Activated CD4-positive, alpha-beta T cell treated with anti-CD3 and anti-CD28 coated beads, Interleukin-2, amount 50 U/mL, for 24 hours (primary cell): ENCODE measurements at places on chromosomes 6 and 20.

GRCh38 chr6:53979468-53980067 is 131.7 kb upstream of the MLIP start:
- peak; percentile 10 for DNase-seq

DNA sequence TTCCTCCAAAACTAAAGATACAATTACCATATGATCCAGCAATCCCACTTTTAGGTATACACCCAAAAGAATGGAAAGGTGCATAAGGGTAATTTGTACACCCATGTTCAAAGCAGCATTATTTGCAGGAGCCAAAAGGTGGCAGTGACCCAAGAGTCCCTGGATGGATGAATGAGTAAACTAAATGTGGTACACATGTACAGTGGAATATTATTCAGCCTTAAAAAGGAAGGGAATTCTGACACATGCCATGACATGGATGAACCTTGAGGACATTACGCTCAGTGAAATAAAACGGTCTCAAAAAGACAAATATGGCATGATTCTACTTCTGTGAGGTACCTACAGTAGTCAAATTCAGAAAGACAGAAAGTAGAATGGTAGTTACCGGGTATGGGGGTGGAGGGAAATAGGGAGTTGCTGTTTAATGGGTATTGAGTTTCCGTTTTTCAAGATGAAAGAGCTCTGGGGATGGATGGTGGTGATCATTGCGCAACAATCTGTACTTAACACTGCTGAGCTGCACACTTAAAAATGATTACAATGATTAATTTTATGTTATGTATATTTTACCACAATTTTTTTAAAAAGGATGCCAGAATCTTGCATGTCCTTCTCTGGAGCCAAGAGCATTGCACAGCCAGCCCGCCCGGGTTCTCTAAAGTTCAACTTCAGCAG is 518.9 kb upstream of the JARID2 start:
- DNase-seq = no peak

DNA sequence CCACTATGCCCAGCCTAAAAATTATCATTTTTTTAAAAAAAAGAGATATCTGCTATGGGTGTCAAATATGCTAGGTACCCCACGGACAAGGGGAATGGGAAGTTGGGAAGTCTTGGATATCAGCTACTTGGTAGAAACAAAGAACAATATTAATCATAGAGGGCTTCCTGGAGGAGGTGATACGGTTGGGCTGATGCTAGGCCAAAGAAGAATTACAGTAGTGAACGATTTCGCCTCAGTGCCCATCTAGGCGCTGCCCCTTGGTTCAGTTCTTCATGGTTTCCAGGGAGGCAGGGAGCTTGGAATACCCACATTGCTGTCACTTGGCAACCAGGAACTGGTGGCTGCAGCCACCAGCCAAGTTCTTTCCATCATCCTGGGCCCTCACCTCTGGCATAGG is 5.5 kb upstream of the PSMF1 start:
- DNase-seq = no peak

- DNase-seq = no peak
Measured at GRCh38 chr6:149221774-149222070, 95.8 kb upstream of the TAB2 start.

GRCh38 chr6:133467982-133468380 is 226.8 kb downstream of the EYA4 start:
- DNase-seq = no peak

GRCh38 chr6:170025935-170026750 is 264.7 kb downstream of the DLL1 start:
- no peak for DNase-seq

DNA sequence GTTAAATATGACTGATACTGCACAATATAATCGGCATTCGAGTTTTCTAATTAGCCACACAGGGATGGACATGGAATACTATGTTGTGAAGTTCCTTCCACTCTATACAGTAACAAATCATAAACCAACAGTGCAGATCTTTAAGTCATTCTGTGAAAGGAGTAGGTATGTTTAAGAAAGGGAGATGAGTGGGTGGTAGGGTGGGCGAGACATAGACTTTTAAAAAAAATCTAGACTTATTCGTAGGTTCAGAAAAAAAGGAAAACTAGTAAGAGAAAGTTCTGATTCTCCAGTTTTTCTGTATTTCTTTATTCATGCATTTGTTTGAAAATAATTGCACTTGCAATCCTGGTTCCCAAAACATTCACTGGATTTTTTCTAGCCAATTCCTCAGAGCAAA is 61.8 kb downstream of the SYNDIG1 start:
- DNase-seq = no peak

DNA sequence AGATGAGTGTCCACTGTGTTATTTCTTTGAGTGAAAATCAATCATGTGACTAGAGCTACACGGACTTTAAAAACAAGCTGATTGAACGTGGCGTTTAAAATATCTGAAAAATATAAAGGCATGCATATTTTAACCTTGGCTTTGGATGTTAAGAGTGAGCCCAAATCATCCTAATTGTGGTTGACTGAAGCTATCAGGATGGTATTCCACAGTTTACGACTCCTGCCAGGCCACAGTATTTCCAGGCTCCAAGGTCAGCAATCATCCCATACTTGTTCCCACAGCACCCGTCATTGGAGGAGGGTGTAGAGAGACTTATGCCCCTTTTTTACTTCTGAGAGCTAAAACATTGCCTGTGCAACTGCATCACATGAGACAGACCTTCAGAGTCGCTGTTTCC is 43.2 kb upstream of the TMX4 start:
- no peak for DNase-seq

DNA sequence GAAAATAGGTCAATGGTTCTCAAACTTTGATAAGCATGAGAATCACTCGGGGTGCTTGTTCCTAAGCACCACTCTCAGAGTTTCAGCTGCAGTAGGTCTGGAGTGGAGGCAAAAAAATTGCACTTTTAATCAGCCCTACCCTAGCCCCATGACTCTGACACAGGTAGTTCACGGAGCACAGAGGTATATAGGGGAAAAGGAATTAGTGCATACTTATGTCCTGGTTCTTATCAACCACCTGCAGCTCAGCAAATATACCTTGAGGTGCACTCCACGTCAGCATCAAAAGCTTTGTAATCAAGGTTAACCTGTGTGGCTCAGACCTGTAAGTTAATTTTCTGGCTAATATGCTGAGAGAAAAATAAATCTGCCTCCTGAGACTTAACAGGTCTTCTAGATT is 138.8 kb upstream of the HMGN3 start:
- DNase-seq = no peak
